Vagina (tissue), 2 donors: ENCODE measurements at places on chromosomes 12 and 14.

GRCh38 chr12:67969134-67969802, 20.0 kb upstream of the IFNG-AS1 start:
- no peaks in the 10 kb centered on the region for H3K27me3 ChIP-seq
- H3K4me1 ChIP-seq, result no peaks in the 10 kb centered on the region
- H3K4me3 ChIP-seq, result no peak overlapping the region
- no peak for DNase-seq

DNA sequence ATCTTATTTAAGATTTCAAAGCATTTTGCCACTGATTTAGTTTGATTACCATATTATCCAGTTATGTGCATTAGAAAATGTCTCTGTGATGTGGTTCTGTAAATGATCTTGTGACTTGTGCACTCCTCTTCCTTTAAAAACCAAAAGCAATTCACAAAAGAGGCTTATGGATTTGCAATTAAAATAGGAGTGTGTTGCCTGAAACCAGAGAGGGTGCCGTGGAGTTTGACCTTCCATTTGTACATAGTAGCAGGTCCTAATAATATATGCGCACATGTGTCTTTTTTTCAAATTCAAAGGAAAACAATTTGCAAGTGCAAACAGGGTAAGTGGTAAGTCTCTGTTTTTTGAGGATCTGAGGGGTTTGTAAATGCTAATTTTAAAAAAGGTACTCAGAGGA, 470.9 kb downstream of the VRK1 start:
- DNase-seq, result no peak
- no peak overlapping the region for H3K27ac ChIP-seq
- no peaks in the 10 kb centered on the region for H3K4me1 ChIP-seq
- H3K27me3 ChIP-seq, result no peaks in the 10 kb centered on the region
- no peak overlapping the region for H3K4me3 ChIP-seq
- H3K36me3 ChIP-seq, result no peaks in the 10 kb centered on the region

GRCh38 chr12:6524648-6525047, 9.7 kb upstream of the GAPDH start:
- no peak overlapping the region for H3K27ac ChIP-seq
- peaks cover 93% of the 10 kb centered on the region for H3K36me3 ChIP-seq
- no peaks in the 10 kb centered on the region for H3K27me3 ChIP-seq
- no peaks in the 10 kb centered on the region for H3K4me1 ChIP-seq

DNA sequence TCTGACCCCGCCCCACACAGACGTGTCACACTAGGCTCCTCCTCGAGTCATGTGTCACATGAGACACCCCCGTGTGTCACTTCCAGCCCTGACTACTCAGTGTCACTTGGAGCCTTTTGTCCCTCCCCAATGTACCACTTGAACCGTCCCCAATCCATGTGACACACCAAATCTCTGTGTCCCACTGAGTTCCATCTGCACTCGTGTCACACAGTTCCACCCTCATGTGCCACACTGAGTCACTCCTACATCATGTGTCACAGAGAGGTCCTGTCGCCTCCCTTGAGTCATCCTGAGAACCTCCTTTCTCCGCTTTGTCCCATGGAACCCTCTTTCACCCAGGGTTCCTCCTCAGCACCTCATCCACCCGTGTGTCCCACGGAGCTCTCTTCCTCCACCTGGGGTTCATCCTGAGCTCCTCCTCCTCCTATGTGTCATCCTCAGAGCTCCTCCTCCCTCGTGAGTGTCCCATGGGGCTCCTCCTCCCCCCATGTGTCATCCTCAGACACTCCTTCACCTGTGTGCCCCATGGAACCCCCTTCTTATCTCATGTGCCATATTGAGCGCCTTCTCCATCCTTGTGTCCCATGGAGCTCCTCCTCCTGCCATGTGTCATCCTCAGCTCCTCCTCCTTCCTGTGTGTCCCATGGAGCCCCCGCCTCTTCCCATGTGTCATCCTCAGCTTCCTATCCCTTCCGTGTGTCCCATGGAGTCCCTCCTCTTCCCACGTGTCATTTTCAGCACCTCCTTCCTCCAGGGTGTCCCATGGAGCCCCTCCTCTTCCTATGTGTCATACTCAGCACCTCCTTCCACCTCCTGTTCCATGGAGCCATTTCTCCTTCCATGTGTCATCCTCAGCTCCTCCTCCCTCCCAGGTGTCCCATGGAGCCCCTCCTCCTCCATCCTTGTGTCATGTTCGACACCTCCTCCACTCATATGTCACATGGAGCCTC, 32.0 kb downstream of the RTL1 start:
- H3K27ac ChIP-seq, result no peak overlapping the region
- H3K36me3 ChIP-seq, result no peaks in the 10 kb centered on the region
- H3K4me3 ChIP-seq, result no peak overlapping the region
- H3K4me1 ChIP-seq, result no peaks in the 10 kb centered on the region

- H3K27ac ChIP-seq, result no peak overlapping the region
- peaks cover 15% of the 10 kb centered on the region for H3K4me1 ChIP-seq
- H3K36me3 ChIP-seq, result no peaks in the 10 kb centered on the region
- peak overlapping the region; percentile 21 for H3K4me3 ChIP-seq
- DNase-seq, result no peak
These were observed 474 bp downstream of the KCNK10 start for GRCh38 chr14:88322504-88323085.

DNA sequence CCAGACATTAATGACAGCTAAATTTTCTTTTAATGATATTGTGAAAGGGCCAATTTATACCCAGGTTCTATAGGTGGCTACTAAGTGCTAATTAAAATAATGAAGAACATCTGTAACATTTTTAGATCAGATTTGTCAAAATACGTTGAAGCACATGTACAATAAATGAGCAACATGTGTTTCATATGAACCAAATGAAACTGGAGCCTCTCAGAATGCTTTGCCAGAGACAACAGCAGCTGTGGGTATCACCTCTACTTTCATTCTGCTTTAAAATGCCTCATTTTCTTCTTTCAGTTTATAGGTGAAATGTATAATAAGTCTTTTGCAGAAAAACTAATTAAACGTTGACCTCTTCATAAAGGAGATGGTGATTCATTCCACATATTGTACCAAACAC, 26.1 kb upstream of the MYF6 start:
- DNase-seq, result no peak
- H3K27ac ChIP-seq, result no peak overlapping the region

DNA sequence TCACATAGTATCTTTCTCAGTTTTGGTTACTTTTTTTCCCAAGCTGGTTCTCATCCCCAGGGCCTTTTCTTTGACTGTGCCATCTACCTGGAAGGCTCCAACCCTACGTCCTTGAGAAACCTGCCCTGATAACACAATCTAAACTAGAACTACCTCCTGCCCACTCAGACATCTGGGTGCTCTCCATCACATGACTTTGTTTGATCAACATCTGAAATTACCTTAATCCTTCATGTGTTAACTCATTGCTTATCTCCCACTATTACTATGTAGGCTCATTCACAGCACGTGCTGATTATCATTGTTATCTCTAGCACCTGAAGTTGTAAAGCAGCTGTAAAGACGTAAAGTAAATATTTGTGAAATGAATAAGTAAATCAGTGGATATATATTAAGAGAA, 784.0 kb downstream of the TMTC2 start:
- H3K27me3 ChIP-seq, result no peaks in the 10 kb centered on the region
- H3K36me3 ChIP-seq, result no peaks in the 10 kb centered on the region
- no peak overlapping the region for H3K4me3 ChIP-seq
- no peak for DNase-seq
- no peak overlapping the region for H3K27ac ChIP-seq
- H3K4me1 ChIP-seq, result no peaks in the 10 kb centered on the region

GRCh38 chr12:52120951-52121823, 41.7 kb downstream of the SMIM41 start:
- no peaks in the 10 kb centered on the region for H3K27me3 ChIP-seq
- no peak overlapping the region for H3K27ac ChIP-seq
- no peak overlapping the region for H3K4me3 ChIP-seq
- DNase-seq, result no peak

- H3K36me3 ChIP-seq, result no peaks in the 10 kb centered on the region
- no peak overlapping the region for H3K4me3 ChIP-seq
- H3K4me1 ChIP-seq, result peaks cover 5% of the 10 kb centered on the region
- DNase-seq, result no peak
- no peak overlapping the region for H3K27ac ChIP-seq
These were observed 380.3 kb upstream of the PDE3A start for GRCh38 chr12:19988001-19988400.
